ENCODE measurements at places on chromosomes 6 and 20.
A peak's percentile ranks its signal among the peaks of the same experiment; 100 is the strongest.

- H3K4me3 ChIP-seq: no peak overlapping the region
- H3K4me1 ChIP-seq: no peaks in the 10 kb centered on the region
- DNase-seq: peak; percentile 73
- no peaks in the 10 kb centered on the region for H3K27me3 ChIP-seq
- no peak overlapping the region for H3K27ac ChIP-seq
Measured at GRCh38 chr20:56995635-56996075, 270.8 kb downstream of the BMP7 start.

DNA sequence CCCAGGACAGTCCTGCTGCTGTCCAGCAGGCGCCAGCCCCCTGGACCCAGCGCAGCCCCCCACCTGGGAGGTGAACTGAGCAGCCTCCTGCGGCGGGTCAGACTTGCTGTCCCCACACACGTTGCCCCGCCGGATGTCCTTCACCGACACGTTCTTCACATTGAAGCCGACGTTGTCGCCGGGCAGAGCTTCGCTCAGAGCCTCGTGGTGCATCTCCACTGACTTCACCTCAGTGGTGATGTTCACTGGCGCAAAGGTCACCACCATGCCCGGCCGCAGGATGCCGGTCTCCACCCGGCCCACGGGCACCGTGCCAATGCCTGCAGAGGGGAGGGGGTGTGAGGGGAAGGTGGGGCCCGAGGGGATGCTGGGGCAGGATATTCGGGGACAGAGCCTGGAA is 8.5 kb downstream of the EEF1A2 start:
- no peak for DNase-seq
- H3K4me1 ChIP-seq: peaks cover 7% of the 10 kb centered on the region
- H3K36me3 ChIP-seq: no peaks in the 10 kb centered on the region
- no peak overlapping the region for H3K4me3 ChIP-seq
- peaks cover 63% of the 10 kb centered on the region for H3K27me3 ChIP-seq

DNA sequence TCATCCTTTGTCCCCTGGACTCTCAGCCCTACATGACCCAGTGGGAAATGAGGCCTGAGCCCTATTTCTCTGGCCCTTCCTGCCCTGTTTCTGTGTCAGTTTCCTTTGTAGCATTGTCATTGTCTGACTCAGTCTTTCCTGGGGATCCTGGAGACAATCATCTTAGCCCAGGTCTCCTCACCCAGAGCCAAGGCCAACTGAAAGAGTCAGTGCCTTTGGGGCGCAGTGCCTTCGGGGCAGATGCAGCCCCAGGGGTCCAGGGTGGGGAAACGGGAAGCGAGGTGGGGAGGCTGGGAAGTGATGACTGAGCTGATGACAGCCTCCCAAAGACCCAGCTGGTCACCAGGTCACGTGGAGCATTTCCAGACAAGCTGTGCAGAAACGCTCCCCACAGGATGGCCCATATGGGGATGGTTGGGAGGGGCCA is 93.3 kb upstream of the SULF2 start:
- no peaks in the 10 kb centered on the region for H3K4me1 ChIP-seq
- no peak for DNase-seq
- no peaks in the 10 kb centered on the region for H3K27me3 ChIP-seq

- H3K27ac ChIP-seq: no peak overlapping the region
- H3K36me3 ChIP-seq: no peaks in the 10 kb centered on the region
- H3K4me3 ChIP-seq: no peak overlapping the region
- H3K4me1 ChIP-seq: no peaks in the 10 kb centered on the region
Measured at GRCh38 chr6:13965582-13966127, 40.9 kb downstream of the RNF182 start.

DNA sequence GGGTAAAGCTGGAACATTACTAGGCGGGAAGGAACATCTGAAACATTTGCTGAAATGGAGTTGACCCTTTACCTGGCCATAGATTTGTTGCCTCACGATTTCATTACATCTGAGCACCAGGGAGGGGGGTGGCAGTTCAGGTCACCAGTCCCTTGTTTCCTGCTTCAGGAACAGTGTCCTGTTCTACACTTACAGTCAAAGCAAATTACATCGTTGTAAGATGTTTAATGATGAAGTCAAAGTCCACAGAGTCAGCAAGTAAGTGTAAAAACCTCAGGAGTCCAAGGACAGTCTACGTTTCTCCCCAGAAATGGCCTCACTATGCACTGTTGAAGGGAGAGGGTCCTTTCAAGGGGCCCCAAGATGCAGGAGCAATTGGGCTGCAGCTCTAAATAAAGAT is 8.9 kb upstream of the MICB start:
- DNase-seq: no peak
- H3K36me3 ChIP-seq: no peaks in the 10 kb centered on the region
- H3K4me3 ChIP-seq: no peak overlapping the region
- no peak overlapping the region for H3K27ac ChIP-seq
- H3K4me1 ChIP-seq: no peaks in the 10 kb centered on the region

GRCh38 chr6:45710304-45710821 is 305.3 kb downstream of the CLIC5 start:
- DNase-seq: no peak
- no peaks in the 10 kb centered on the region for H3K36me3 ChIP-seq
- H3K27ac ChIP-seq: no peak overlapping the region
- peaks cover 3% of the 10 kb centered on the region for H3K4me1 ChIP-seq
- no peaks in the 10 kb centered on the region for H3K27me3 ChIP-seq
- no peak overlapping the region for H3K4me3 ChIP-seq

DNA sequence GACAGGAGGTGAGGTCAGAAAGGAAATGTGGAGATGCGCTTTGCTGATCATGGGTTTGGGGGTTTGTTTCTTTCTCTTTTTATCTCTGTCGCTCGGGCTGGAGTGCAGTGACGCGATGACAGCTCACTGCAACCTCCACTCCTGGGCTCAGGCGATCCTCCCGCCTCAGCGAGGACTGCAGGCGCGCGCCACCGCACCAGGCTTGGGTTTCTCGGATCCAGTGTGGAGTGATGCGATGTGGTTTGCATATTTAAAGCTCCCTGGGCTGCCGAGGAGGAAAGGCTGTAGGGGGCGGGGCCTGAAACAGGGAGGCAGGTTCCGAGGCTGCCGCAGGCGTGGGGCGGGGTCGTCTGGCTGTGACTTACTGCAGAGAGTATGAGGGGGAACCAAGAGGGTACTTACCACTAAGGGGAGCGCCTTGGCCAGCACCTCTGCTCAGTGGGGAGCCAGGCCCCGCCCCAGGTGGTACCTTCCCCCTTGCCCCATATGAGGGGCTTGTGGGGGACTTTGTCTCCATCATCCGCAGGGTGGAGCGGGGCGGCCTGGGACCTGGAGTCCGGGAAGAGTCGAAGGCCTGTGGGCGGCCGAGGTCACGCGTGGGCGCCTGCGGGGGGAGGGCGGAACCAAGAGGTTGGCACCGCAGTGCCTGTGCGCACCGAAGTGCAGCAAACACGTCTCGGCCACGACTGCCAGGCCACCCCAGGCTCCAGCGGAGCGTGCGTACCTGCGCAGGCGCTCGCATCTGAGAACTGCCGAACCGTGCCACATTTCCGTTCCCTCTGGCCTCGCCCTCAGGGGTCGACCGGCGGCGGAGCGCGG is 12.7 kb upstream of the BAK1 start:
- no peaks in the 10 kb centered on the region for H3K36me3 ChIP-seq
- no peak overlapping the region for H3K27ac ChIP-seq
- DNase-seq: peak; percentile 68
- H3K27me3 ChIP-seq: peaks cover 17% of the 10 kb centered on the region

- H3K4me3 ChIP-seq: no peak overlapping the region
- DNase-seq: no peak
- no peak overlapping the region for H3K27ac ChIP-seq
- H3K36me3 ChIP-seq: no peaks in the 10 kb centered on the region
- no peaks in the 10 kb centered on the region for H3K27me3 ChIP-seq
- peaks cover 8% of the 10 kb centered on the region for H3K4me1 ChIP-seq
Measured at GRCh38 chr6:45554591-45554990, 176.9 kb upstream of the SUPT3H start.

GRCh38 chr6:119148098-119148824 is 69.8 kb upstream of the FAM184A start:
- H3K27me3 ChIP-seq: no peaks in the 10 kb centered on the region
- DNase-seq: peak; percentile 63

- no peak overlapping the region for H3K27ac ChIP-seq
- H3K36me3 ChIP-seq: peaks cover 4% of the 10 kb centered on the region
- DNase-seq: no peak
- H3K4me1 ChIP-seq: no peaks in the 10 kb centered on the region
- H3K4me3 ChIP-seq: no peak overlapping the region
- no peaks in the 10 kb centered on the region for H3K27me3 ChIP-seq
Measured at GRCh38 chr20:58531657-58532056, 16.5 kb upstream of the APCDD1L start.

DNA sequence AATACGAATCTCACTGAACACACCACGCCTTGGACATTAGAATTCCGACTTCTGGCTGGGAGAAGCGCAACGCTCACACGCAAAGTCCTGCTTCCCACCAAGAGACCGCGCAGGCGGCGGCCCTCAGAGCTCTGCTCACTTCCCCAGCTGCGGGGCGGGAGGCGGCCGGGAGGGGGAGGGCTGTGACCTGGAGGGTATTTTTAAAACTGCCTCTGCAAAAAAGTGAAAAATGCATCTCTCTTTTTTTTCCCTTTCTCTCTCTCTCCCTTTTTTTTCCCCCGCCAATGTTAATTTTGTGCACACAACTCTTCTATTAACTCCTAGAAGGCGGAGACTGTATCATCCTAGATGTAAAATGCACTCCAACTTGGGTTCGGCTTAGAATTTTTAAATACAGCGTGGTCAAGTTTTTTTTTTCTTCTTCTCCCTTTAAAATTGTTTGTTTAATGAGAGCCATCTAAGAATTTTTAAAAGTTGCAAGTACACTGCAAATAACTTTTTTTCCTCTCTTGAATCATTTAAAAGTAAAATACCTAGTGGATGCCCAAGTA is 66.4 kb downstream of the STX11 start:
- no peaks in the 10 kb centered on the region for H3K27me3 ChIP-seq
- peaks cover 6% of the 10 kb centered on the region for H3K4me1 ChIP-seq
- H3K4me3 ChIP-seq: peak overlapping the region; percentile 58

DNA sequence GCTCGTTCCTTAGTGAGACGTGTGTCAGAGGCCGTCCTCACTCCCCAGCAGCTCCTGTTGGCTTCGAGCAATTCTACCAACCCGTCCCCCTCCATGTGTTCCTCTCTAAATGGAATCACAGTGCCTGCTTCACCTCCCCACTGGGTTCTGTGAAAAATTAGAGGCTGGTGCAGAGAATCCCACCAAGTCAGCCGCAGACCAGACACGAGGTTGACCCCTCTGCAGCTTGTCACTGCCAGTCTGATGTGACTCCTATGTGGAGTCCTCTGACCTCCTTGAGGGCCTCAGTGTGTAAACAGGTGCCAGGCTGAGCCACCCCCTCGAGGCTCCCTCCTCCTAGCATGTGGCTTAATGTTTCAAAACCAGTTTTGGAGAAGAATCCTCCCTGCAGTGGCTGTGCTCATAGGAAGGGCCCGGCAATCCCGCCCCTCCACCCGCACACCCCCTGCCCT is 12.6 kb upstream of the IRF4 start:
- no peak overlapping the region for H3K4me3 ChIP-seq
- no peak overlapping the region for H3K27ac ChIP-seq
- H3K27me3 ChIP-seq: peaks cover 3% of the 10 kb centered on the region
- no peaks in the 10 kb centered on the region for H3K4me1 ChIP-seq

GRCh38 chr6:149384464-149384863 is 15.6 kb upstream of the SUMO4 start:
- H3K27ac ChIP-seq: no peak overlapping the region
- no peaks in the 10 kb centered on the region for H3K4me1 ChIP-seq
- H3K27me3 ChIP-seq: no peaks in the 10 kb centered on the region
- H3K36me3 ChIP-seq: peaks cover 15% of the 10 kb centered on the region
